Fibroblast of the aortic adventitia (primary cell): ENCODE measurements at places on chromosomes 1 and 21. TPM values are rescaled to one million over a fixed set of nuclear protein-coding genes. Genes with fewer than 3 reads are reported as not detected.

DNA sequence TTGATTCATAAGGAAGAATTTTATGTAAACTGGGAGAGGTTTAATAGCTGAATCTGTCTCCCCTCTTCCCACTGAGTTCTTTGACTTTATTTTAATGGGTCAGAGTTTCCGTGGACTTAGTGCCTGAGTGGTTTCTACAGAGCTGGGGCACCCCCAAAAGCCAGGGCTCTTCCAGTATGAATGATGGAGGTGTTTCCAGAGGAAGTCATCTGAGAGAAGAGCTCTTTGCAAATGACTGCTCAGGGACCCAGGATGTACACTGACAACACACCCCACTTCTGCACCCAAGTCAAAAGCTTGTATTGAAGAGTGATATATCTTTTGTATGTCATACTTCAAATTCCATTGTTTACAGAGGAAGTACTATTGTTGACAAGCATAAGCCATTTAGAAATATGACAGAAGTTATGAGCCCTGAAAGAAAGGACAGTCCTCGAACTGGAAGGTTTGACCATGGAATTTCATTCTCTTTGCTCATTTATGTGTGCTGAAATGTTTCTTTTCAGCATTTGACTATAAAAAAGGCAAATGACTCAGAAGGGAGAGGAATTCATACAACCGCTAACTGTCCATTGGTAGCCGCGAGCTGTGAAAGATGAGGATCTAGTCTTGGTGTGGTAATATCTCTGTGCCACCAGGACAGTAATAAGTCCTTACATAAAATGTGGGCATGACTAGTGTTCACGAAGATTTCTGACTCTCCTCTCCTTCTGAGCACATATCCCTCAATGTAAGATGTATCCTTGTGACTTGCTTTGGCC, 25.4 kb upstream of the LMX1A start:
- DNase-seq = no peak

DNA sequence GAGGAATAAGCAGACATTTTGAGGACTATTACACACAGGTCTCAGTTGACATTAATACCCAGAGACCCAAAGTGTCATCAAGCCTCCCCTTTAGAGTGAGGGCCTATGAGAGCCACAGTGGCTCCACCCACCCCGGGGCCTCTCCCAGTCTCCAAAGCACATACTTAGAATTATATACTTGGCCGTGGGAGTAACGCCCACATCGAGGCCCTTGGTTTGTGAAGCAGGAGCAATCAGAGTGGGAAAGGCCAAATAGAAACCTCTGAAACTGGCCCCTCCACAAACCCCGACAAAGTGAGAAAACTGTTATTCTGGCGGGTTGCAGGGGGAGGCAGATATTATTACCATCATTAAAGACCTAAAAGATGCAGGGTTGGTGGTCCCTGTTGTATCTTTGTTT, 7.0 kb upstream of the DESI2 start:
- no peak for DNase-seq

- DNase-seq = no peak
Measured at GRCh38 chr1:37448185-37448584, 26.2 kb upstream of the ZC3H12A start.

VHLL gene
- total RNA-seq = not detected in 2 replicates

- no peak for DNase-seq
Measured at GRCh38 chr1:107541412-107541811, 400.6 kb downstream of the NTNG1 start.
